ENCODE measurements at places on chromosomes 3 and 15.

DNA sequence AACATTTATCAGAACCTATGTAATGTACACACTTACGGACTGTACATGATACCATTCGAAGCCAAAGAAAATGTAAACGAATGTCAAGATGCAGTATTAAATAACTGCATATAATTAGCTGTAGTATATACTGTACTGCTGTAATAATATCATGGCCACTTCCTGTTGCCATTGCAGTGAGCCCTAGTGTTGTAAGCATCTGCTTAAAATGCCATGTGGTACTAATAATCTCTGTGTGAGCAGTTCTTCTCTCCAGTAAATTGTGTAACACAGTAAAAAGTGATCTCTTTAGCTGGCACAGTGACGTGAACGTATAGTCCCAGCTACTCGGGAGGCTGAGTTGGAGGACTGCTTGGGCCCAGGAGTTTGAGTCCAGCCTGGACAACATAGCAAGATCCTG, 8.6 kb downstream of the SPG11 start:
- no peak for DNase-seq

DNA sequence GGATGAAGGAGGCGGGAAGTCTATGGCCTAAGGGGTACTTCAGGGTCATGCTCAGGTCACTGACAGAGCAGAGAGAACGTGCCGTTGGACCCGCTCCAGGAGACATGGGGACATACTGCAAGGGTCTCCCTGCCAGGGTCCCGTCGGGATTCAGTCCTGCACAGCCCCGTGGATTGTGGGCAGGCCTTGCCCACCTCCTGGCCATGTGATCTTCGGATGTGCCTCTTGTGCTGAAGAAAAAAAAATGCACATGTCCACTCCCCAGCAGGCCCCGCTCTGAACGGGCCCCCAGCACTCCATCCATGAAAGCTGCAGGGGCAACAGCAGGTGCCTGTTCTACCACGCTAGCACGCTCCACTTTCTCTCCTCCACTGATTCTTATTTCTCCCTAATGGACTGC, 22.9 kb downstream of the ST8SIA2 start:
- no peak for DNase-seq

DNA sequence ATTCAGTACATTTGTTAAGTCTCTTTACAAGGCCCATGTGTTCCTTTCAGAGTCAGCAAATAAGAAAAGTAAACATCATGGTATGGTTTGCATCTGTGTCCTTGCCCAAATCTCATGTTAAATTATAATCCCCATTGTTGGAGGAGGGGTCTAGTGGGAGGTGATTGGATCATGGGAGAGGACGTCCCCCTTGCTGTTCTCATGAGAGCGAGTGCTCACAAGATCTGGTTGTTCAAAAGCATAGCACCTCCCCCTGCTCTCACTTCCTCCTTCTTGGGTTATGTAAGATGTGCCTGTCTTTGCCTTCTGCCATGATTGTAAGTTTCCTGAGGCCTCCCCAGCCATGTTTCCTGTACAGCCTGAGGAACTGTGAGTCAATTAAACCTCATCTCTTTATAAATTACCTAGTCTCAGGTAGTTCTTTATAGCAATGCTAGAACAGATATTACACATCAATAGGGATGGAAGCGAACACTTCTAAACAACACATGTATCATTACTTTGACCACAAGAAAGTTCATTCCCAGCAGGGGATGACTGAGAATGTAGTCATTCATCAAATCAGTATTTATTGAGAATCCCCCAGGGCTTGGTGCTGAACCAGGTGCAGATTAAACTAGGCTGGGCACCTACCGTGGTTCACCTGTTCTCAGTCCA, 4.1 kb downstream of the EFCAB12 start:
- no peak for DNase-seq

- DNase-seq: no peak
Measured at GRCh38 chr3:193148688-193149473, 92.1 kb upstream of the PLAAT1 start.

GRCh38 chr3:27426926-27427325, 57.3 kb downstream of the SLC4A7 start:
- no peak for DNase-seq

DNA sequence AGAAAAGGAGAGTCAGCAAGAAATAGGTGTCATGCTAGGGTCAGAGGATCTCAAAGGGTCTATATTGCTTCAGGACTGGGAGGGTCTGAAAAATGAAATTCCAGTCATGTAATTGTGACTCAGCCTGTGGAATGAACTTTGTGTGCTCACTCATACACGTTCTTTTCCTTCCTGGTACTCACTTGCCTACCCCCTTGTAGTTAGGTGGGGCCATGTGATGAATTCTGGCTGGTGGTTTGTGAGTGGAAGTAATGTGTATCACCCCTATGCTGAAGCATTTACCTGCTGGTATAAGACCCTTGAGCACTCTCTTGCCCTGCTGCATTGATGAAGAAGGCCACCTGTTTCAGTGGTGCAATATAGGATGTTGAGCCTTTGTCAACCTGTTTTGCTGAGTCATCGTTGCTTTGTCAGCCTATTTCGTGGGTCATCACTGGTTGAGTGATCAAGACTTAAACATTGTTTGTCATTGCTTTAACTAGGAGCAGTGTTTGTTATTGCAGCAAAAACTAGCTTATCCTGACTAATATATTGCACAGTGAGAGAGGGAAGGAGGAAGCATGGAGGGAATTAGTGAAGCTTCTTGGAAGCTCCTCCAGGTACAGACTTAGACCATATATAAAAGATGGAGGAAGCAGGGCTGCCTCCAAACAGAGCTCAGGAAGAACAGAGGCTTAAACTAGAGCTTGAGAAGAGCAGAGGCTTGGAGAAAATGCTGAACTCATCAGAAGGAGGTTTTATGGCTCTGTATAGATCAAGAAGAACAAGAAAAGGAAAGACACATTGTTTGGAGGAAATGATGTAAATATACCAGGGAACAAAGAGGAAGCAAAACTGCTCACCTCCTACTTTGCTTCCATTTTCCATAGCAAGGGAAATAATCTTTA, 28.9 kb downstream of the TLNRD1 start:
- no peak for DNase-seq

GRCh38 chr3:99532246-99532645, 106.1 kb upstream of the COL8A1 start:
- peak; percentile 61 for DNase-seq

- DNase-seq: no peak
Measured at GRCh38 chr15:57118013-57118799, 199.8 kb downstream of the TCF12 start.

DNA sequence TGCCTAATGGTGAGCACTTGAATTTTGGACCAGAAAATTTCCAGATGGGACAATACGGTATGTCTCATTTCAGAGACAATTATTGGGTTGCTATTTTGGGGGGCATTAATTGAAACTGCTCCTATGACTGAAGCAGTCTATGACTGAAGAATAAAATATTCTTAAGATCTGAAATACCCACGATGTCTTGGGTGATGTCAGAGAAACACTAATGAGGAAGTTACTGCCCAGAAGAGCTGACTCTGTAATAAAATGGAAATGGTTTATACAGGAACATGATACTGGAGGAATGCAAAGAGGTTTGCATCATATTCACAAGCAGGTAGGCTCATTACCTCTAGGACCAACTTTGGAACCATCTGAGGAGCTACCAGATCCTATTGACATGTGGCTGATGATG, 68.7 kb downstream of the IL12A start:
- DNase-seq: no peak

DNA sequence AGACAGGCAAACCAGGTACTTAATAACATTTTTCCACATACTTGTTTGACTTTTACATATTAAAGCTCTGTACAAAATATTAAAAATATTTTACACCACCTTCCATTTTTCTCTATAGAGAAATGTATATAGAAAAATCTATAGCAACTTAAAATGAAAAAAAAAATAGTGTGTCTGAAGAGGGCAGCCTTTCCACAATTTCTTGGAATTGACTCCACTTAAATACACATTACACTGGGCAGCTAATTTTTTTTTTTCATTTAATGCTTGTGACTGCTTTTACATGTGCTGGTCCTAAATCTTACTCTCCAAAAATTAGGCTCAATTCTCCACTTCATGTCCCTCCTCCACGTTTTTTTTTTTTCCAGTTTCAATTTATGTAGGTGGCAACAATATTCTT, 427.0 kb upstream of the RBMS3 start:
- DNase-seq: no peak

GRCh38 chr3:149058602-149059001, 27.7 kb downstream of the HLTF start:
- no peak for DNase-seq

DNA sequence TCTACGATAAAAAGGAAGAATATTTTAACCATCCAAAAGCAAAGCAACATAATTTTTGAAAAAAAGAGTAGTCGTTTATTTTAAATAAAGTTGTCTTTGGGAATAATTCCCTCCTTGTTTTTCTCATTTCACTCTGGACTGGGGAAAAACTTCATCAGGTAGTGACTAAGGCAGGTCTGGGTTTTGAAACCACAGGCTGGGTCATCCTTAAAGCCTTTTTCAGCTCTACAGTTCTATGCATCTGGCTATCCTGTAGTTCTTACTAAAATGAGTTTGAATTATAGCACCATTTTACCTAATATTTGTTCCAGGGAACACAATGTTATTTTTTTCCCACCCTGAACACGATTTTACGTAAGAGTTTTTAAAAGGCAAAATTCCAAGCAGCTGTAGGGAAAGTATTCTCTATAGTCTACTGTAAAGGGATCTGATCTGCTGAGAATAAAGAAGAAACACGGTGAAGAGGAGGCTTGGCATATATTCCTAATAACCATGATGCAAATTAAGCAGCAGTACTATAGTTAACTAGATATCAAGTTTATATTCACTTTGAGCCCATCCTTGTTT, 107.7 kb downstream of the OSBPL10 start:
- DNase-seq: no peak

DNA sequence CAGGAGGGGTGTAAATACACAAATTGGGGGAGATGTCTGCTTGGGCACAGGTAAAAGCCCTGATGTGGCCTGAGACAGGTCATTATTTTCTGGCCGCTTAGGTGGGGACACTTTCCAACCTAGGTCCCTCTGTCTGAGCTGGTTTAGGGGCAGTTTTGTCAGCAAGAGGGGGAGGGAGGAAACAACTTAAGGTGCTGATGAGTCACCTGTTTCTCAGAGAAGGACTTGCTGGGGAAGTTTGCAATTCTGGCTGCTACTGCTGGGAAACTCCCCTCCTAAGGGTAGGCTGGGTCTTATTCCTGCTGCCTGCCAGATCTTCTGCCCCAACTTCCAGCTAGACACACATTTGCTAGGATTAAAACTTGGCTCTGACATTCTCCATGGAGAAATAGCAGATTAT, 4.8 kb upstream of the RHOV start:
- DNase-seq: no peak

- no peak for DNase-seq
Measured at GRCh38 chr15:66481107-66481856, 16.3 kb downstream of the SNAPC5 start.

GRCh38 chr15:92749216-92749615, 93.6 kb upstream of the FAM174B start:
- DNase-seq: no peak

GRCh38 chr15:92492551-92493115, 99.0 kb downstream of the ST8SIA2 start:
- DNase-seq: no peak

- DNase-seq: no peak
Measured at GRCh38 chr3:42102571-42102970, 11.4 kb downstream of the TRAK1 start.

DNA sequence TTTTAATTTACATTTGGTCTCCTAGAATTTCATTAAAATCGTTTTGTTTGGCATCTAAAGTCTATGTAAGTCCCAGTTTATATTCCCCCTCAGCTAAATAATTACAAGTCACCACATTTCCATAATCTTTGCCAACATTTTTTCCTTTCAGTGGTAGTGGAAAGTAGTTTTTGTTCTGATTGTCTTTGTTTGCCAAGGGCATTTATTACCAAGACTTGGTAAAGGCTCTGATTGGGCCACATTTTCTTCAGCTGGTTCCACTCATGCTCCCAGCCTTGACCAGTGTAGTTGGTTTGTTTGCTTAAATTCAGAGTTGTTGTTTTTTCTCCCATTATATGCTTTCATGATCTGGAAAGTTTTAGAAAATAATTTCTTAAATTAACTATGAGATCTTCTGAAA, 153.4 kb upstream of the MME start:
- no peak for DNase-seq

GRCh38 chr3:105533960-105534359, 167.3 kb downstream of the ALCAM start:
- DNase-seq: no peak

GRCh38 chr15:79071901-79072300, 18.7 kb downstream of the RASGRF1 start:
- no peak for DNase-seq

GRCh38 chr3:123734527-123734902, 149.6 kb downstream of the MYLK start:
- DNase-seq: no peak

GRCh38 chr3:196931828-196932587, 10.3 kb downstream of the NCBP2 start:
- no peak for DNase-seq

DNA sequence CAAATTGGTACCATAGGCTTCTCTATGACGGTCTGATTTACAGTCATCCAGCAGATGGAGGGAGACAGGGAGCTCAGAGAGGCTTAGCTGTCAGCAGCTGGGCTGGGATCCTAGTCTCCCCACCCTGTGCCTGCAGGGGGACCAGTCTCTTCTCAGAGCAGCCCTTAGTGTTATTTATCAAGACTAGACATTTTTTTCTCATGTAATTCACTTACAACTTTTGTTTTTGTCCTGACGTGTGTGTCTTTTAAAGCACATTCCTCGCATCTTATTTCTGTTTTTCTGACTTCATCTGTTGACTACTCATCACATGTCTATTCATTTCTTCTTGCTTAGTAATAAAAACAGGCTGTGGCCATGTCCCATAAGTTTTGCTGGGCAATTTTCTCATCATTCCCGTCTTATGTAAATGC, 116.1 kb downstream of the KLF13 start:
- no peak for DNase-seq

GRCh38 chr3:152595975-152596821, 238.7 kb upstream of the P2RY1 start:
- no peak for DNase-seq

GRCh38 chr3:186339180-186339918, 22.7 kb downstream of the DGKG start:
- DNase-seq: no peak

- DNase-seq: no peak
Measured at GRCh38 chr15:32864051-32864450, 146.2 kb downstream of the GREM1 start.

DNA sequence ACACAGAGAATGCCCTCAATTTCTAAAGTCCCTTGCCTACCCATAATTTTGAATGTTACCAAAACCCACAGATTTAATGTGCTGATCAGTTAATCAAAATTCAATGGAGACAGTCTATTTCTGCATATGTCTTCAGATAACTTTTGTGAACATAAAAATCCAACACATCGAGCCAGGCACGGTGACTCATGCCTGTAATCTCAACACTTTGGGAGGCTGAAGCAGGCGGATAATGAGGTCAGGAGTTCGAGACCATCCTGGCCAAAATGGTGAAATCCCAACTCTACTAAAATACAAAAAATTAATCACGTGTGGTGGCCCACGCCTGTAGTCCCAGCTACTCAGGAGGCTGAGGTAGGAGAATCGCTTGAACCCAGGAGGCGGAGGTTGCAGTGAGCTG, 49.3 kb downstream of the PEAK1 start:
- no peak for DNase-seq

All from HEK293T (cell line).